ENCODE measurements at places on chromosomes 3 and 15.

- no peak for DNase-seq
These were observed 33.2 kb downstream of the HDAC11 start for GRCh38 chr3:13513051-13513912.

GRCh38 chr15:67853454-67853853 is 13.6 kb upstream of the RNU6-1 start:
- DNase-seq: no peak

GRCh38 chr15:76321171-76321570 is 9.9 kb upstream of the ETFA start:
- DNase-seq: no peak

DNA sequence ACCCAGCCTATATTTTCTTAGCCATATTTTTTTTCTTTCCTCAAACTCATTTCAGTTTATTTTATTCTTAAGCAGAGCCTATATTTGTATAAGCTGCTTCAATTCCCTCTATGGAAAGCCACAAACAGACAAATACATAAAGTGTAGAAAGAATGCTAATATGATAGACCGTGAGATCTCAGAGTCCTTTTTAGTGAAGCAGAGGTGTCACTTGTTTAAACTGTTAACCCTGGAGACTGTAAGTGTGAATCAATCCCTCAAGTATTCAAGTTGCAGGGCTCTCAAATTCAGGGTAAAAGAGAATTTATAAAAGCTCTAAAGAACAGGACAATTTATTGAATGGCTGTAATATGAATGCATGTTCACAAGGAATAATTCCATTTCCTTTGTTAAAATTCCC is 72.2 kb upstream of the BHLHE40 start:
- DNase-seq: no peak

DNA sequence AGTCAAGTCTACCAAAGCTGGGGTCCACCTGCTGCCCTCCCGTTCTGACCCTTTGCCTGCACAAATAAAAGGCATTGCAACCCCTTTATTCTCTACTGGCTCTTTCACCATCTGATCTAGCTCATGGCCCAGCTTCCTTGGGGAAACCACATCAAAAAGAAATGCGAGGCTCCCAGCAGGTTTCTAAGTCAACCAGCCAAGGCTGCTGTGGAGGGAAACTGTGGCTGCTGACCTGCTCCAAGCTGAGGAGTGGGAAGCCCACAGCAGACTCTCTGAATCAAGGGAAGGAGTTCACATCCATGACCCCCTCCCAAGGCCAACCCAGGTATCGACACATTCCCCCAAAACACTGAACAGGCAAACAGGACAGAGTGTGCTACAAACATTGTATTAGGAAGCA is 25.2 kb upstream of the SLCO2A1 start:
- DNase-seq: no peak

GRCh38 chr15:52663536-52664294 is 15.5 kb downstream of the ATOSA start:
- no peak for DNase-seq

GRCh38 chr3:121988146-121988545 is 33.9 kb downstream of the ILDR1 start:
- DNase-seq: no peak

- DNase-seq: no peak
These were observed 216.1 kb downstream of the SV2B start for GRCh38 chr15:91316126-91316525.

GRCh38 chr3:37899711-37900306 is 38.1 kb downstream of the CTDSPL start:
- no peak for DNase-seq

DNA sequence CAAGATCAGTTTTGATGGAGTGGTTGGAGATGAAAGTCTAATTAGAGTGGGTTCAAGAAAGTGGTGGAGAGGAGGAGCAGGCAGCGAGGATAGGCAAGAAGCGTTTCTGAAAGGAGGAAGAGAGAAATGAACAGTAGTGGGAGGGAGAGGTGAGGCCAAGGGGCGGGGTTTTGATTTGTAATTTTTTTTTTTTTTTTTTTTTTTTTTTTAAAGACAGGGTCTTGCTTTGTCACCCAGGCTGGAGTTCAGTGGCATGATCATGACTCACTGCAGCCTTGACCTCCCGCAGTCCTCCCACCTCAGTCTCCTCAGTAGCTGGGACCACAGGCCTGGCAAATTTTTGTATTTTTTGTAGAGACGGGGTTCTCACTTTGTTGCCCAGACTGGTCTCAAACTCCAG is 36.6 kb downstream of the MRAS start:
- no peak for DNase-seq

- no peak for DNase-seq
These were observed 20.6 kb downstream of the MYH15 start for GRCh38 chr3:108489776-108490175.

Data from activated T-cell treated with anti-CD3 and anti-CD28 coated beads for 48 hours (primary cell).